ENCODE measurements at places on chromosomes 4 and X.

- DNase-seq, result no peak
Observed at GRCh38 chr4:53633608-53634007, 42.3 kb upstream of the LNX1 start.

DNA sequence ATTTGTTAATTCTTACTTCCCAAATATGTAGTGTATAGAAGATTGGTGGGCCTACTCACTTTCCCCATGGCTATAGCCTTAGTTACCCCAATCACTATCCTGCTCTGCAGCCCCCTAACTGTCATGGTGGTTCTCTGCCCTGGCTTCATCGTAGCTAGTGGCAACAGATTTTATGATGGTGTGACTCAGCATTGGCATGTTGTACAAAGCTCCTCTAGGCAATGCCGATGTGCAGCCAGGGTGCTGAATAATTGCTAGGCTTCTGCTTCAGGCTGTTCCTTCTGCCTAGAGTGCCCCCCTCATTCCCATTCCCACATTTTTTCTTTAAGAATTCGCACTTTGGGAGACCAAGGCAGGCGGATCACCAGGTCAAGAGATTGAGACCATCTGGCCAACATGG, 35.2 kb downstream of the AFF2 start:
- no peak for DNase-seq

GRCh38 chrX:146278381-146278780, 460.8 kb downstream of the SLITRK2 start:
- DNase-seq, result no peak

DNA sequence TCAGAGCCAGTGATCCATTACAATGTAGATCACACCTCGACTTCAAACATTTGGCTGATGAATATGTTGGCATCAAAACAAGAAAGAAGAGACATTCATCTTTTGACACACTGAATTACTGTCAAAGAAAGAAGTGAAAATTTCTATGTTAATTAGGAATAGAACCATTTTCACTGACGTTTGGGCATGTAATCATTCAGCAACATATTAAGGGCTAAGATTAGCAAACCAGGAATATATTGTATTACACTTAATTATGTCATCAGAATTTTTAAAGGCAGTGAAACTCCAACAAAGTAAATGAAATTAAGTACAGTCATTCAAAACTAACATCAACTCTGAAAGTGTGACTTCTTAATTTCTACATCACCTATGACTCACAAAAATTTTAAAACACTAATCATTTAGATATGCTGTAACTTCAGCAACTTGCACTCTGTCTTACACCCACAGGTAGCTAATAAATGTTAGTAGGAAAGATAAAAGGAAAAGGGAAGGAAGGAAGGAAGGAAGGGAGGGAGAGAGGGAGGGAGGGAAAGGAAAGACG, 1.4 kb upstream of the SMR3A start:
- no peak for DNase-seq

DNA sequence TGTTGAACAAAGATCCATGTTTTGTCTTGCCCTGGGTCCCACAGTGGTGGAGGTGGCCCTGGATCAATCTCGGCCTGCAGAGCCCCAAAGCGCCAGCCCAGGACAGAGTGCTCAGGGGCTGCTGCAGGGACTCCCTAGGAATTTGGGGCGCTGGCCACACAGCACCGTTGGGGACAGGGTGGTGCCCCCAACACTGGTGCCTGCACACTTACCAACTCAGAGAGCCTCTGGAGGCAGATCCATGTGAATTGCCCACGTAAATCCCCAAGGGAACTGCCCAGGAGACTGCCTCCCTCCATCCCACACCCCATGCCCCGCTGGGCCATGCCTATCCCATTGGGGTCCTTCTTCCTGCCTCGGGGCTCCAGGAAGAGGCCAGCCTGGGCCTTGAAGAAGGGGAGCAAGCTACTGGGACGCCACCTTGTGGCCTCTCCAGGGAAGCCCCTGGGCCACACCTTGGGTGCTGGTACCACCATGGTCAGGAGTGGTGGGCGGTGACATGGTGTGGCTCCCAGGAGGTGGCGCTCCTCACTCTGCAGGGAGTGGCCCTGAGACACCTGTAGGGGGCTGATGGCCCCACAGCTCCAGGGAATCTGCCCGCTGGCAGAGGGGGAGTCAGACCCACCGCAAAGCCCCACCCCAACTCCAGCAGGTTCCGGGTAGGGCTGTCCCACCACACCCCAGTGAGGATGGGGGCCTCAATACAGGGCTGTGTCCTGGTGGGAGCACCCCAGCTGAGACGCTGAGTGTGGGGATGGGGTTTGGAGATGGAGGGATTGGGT, 22.8 kb downstream of the CFAP99 start:
- peak; percentile 22 for DNase-seq

DNA sequence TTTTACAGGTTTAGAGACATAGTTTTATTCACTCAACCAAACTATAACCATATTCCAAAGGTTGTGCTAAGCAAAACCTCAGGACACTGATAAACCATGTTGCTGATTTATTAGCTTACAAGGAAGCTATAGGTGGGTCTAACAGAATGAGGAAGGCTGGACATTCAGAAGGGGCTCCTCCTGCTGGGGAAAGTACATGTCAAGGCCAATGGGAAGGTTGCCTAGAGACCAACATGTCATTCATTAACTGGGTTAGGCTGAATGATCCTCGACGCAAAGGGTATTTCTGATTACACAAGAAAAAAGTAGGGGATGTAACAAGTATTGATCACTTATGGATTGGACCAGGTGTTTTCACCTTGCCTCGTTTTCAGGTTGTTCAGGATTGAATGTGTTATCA, 30.3 kb downstream of the SLC10A6 start:
- DNase-seq, result no peak

DNA sequence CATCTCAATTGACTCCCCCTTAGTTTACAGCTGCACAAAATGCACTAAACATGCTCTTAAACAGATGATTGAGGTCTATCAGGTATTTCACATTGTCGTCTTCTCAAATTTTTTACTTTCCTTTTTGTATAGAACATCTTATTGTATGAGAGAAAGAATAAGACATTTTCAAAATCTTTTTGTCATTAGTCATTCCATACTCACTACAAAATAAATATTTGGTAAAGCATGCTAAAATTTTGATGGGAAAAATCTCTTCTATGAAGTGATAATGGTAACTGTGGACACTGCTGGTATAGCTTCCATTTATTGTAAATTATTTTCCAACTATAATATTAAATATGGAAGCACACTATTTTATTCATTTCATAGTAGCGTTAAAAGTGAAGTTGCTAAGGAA, 185.6 kb upstream of the FSTL5 start:
- no peak for DNase-seq

DNA sequence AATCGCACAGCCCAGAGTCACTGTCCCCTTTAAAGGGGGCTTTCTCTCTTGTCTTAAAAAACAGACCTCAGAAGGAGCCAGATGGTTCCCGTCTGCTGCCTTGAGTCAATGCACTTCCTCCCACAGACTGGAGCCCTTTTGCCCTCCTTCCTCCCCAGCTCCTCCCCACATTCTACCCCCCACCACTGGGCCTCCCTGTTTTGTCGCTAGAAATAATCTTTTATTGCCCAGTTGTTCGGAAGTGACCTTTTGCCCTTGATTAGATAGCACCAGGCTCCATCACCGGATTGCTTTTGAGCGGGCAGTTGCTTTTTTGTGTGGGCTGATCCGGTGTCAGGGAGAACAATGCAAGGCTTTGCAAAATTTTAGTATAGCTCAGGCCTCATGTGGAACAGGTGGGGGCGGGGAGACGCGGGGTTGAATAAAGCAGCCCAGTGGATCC, 47.7 kb downstream of the SPRY1 start:
- DNase-seq, result peak; percentile 69

GRCh38 chr4:183154701-183155391, 55.8 kb downstream of the WWC2 start:
- peak; percentile 29 for DNase-seq

- DNase-seq, result no peak
Observed at GRCh38 chr4:2102045-2102883, 43.1 kb downstream of the NAT8L start.

DNA sequence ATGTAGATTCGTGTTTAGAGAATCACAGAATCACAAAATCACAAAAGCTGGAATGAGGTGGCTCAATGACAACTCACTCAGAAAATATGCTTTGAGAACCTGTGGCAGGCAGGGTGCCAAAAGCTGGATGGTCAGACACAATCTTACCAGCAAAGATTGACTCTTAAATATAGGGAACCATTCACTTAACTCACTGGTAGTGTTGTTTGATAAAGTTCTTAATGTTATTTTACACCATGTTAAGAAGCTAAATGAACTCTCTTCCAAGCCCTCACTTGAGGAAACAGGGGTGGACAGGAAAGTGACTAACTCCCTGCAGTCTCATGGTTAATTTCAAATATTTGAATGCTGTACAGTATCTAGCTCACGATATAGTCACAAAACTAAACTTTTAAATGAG, 5.7 kb upstream of the SCOC start:
- no peak for DNase-seq

GRCh38 chrX:11380187-11380844, 87.1 kb downstream of the AMELX start:
- no peak for DNase-seq

DNA sequence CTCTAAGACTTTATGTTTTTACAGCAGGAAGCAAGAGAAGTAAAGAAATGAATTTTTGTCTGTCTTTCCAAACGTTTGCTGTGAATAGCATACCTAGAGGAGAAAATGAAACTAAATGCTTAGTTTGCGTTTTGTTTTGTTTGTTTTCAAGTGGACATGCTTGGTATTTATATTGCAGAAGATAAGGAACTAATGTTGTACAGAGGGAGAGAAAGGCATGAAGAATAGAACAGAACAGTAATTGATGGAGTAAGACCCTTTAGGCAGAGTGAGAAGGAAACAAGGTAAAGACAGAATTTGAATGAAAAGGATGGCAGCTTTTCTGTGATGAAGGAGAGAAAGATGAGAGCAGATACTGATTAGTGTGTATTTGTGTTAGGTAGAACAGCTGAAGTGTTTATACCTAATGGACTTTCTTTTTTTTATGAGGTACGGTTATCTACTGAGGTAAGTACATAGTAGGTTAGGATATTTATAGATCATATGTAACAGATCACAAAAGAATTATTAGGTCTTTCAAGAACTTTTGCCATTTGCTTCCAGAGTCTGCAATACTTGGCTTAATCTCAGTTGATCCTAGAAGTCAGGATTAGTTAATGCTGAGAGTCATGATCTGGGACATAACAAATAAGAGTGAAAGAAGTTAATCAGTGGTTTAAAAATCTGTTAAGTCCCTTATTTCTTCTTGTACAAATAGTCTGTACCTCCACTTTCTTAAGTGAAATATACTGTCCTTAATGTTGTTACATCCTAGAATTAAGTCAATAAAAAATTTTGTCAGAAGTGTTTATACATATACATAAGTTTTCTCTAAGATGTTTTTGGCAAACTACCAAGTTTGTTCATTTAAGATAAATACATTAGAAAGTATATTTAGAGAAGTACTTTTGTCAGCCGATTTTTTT, 36.8 kb downstream of the FABP2 start:
- DNase-seq, result peak; percentile 10

GRCh38 chrX:86013792-86014191, 33.6 kb downstream of the CHM start:
- no peak for DNase-seq

- DNase-seq, result no peak
Observed at GRCh38 chrX:109626637-109627036, 1.7 kb upstream of the KCNE5 start.

DNA sequence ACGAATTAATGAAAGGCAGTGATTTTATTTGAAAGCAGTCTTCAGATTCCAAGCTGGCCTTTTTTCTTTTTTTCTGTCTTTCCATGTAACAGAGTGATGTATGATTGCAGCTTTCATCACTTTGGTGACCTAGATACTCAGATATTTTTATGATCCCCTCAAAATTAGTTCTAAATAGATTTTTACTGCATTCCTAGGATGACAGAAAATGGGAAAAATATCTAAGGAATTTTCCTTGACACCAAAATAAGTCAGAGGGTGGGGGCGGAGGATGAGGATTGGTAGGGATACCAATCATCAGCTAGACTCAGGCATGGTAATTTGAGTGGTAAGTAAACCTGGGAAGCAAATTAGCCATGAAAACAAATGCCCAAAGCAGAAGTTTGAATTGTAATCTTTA, 11.9 kb upstream of the HMGB2 start:
- DNase-seq, result no peak

GRCh38 chr4:8262637-8263322, 6.8 kb upstream of the HTRA3 start:
- no peak for DNase-seq

- no peak for DNase-seq
Observed at GRCh38 chr4:56430203-56430602, 5.2 kb downstream of the PPAT start.

GRCh38 chr4:27594922-27595321, 734.3 kb downstream of the STIM2 start:
- DNase-seq, result no peak

- DNase-seq, result no peak
Observed at GRCh38 chr4:138487230-138487629, 245.1 kb upstream of the SLC7A11 start.

GRCh38 chr4:25913056-25913850, 767 bp upstream of the SMIM20 start:
- DNase-seq, result peak; percentile 55

DNA sequence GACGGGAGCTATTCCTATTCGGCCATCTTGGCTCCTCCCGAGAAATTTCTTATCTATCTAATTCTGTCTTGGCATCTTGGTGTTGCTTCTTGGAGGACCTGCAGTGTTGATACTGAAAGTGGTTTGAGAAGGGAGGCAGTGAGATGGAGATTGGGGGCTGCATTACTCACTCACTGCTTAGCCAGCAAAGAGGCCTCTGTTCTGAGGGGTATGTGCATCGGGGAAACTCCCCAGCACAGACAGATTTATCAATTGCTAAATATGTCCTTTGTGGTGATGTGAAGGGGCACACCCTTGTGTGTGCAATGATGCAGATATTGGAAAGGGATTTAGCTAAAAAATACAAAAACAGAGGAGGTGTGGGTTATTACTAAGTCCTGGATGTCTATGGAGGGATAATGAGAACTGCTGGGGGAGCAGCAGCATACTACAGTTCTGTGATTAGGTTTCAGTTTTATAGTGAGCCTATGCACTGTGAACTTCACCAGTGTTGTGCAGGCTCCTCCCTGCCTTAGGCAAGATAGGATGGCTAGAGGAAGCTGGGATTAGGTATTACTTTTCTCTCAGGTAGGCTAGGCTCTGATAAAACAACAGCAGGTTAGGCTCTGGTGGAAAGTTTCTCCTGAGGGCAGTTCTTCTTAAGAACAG, 279.0 kb downstream of the HS3ST1 start:
- no peak for DNase-seq

- DNase-seq, result no peak
Observed at GRCh38 chr4:1246111-1246881, 2.6 kb downstream of the CTBP1 start.

DNA sequence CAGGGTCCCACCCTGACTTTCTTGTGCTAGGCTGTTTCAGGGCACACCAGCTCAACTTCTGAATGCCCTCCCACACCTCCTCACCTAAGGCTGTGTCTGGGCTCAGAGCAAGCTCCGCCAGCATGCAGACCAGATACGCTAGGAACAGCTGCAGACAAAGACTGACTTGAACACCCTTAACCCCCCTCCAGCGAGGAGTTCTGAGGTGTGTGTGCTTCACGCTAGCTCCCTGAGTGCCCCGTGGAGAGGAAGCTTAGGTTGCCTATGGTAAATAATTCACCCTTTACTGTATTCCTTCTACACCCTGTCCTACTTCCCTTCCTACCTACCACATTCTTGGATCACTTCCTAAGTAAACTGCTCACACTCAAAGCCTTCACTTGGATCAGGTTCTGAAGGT, 115.0 kb downstream of the VCX3B start:
- peak; percentile 4 for DNase-seq

Data from tongue (tissue), 3 donors.